ENCODE measurements at places on chromosomes 1 and 21.

DNA sequence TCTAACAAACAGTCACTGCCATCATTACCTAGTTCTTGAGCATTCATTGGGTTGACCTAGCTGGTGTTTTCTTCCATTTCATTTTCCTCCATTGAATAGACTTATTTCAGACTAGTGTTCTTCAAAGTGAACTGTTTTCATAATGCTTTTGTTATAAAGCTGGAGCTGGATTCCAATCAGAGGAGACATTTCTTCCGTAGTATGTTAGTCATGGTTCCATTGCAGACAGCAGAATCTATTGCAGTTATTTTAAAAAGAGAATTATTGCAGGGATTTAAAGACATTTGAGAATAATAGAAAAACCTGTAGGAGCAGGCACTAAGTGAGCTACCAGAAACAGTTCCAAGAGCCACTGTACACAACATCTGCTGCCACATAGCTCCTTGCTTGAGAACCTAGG, 50.0 kb downstream of the HHAT start:
- no peak for DNase-seq

- DNase-seq: peak; percentile 51
Measured at GRCh38 chr21:43881283-43881682, 16.3 kb downstream of the AGPAT3 start.

- DNase-seq: no peak
Measured at GRCh38 chr1:246789454-246790339, 65.5 kb downstream of the SCCPDH start.

DNA sequence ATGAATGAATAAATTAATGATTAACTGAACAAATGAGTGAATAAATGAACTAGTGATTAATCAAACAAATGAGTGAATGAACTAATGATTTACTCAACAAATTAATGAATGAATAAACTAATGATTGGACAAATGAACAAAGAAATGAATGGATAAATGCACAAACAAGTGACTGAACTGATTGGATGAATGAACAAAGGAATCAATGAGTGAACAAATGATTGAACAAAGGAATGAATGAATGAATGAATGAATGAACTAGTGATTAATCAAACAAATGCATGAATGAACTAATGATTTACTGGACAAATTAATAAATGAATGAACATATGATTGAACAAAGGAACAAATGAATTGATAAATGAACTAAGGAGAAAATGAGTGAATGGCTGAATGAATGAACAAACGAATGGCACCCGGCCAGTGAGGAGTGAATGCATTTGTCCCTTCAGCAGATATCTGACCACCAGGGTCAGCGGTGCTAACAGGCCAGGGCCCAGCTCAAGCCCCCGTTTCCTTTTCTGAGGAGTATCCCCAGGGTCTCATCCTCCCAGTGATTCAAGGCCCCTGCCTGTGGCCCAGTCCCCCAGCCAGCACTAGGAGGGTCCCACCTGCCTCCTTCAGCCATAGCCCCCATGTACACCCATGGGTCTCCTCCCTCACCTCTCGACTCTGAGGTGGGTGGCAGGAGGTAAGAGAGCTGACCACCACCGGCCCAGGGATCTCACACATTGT, 49.9 kb downstream of the WNT9A start:
- no peak for DNase-seq

- DNase-seq: no peak
Measured at GRCh38 chr1:218339267-218339831, 5.8 kb upstream of the TGFB2 start.

- no peak for DNase-seq
Measured at GRCh38 chr1:78712467-78713051, 62.9 kb downstream of the IFI44 start.

- no peak for DNase-seq
Measured at GRCh38 chr1:57234459-57234858, 189.4 kb downstream of the DAB1 start.

DNA sequence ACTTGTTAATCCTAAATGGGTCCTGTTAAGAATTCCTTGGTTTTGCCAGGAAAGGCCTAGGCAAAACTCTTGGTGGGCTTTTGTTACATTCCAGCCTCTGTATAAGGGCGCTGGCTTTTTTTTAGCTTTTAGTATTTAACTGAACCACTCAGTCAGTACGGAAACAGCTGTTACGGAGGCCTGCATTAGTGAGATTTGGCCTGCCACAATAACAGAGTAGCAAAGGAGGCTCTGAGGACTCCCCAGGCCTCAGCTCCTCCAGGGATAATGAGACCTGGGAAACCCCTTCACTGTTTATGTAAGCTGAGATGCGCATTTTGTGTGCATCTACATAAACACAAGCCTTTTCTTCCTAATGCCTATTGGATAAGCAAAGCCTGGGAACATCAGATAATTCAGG, 210.2 kb downstream of the APP start:
- DNase-seq: no peak

- no peak for DNase-seq
Measured at GRCh38 chr1:61139775-61140549, 57.6 kb downstream of the NFIA start.
